ENCODE measurements at places on chromosomes 5 and 9. TPM values are rescaled to one million over a fixed set of nuclear protein-coding genes. Genes with fewer than 3 reads are reported as not detected.
A peak's percentile ranks its signal among the peaks of the same experiment; 100 is the strongest.

The TAF11L10 gene
- total RNA-seq, result not detected

The LIFR gene
- total RNA-seq, result 179 TPM

The IL3 gene
- not detected for total RNA-seq

The CCDC183 gene
- 0.64 TPM for total RNA-seq

The F2R gene
- 27.2 TPM for total RNA-seq

The SYNPO gene
- 22.4 TPM for total RNA-seq

The PCDHA1 gene
- total RNA-seq, result not detected

The KIF20A gene
- total RNA-seq, result not detected

The LPCAT1 gene
- 19.4 TPM for total RNA-seq

The ACOT12 gene
- total RNA-seq, result not detected

- H3K4me1 ChIP-seq, result no peaks in the 10 kb centered on the region
- H3K27me3 ChIP-seq, result no peaks in the 10 kb centered on the region
- no peak for DNase-seq
These were observed 30.8 kb downstream of the CNTRL start for GRCh38 chr9:121105531-121105930.

DNA sequence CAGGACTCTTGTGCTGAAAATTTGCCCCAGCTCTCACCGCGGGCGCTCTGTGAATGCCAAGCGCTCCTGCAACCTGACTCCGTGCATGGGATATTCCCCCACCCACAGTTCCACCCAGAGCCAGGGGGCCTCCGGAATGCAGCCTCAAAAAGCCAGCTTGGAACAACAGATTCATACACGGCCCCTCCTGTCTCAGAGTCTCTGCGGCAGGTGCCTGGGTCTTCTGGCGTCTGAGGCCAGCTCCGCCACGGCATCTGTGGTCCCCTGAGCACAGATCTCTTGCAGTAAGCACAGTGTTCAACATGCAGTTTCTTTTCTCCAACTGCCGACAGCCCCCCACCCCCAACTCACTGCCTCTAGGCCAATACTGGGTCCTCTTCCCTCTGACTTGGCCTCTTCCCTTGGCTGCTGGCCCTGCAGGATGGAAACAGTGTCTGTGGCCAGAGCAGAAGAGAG lies 355.7 kb upstream of the IRX2 start:
- peaks cover 5% of the 10 kb centered on the region for H3K27me3 ChIP-seq
- no peak overlapping the region for H3K27ac ChIP-seq
- no peaks in the 10 kb centered on the region for H3K36me3 ChIP-seq
- no peak for DNase-seq
- no peaks in the 10 kb centered on the region for H3K4me1 ChIP-seq
- H3K4me3 ChIP-seq, result no peak overlapping the region

- H3K27me3 ChIP-seq, result no peaks in the 10 kb centered on the region
- no peaks in the 10 kb centered on the region for H3K4me1 ChIP-seq
- H3K36me3 ChIP-seq, result no peaks in the 10 kb centered on the region
- no peak for DNase-seq
- no peak overlapping the region for H3K27ac ChIP-seq
These were observed 30.0 kb downstream of the GLIS3 start for GRCh38 chr9:4269872-4270271.

GRCh38 chr9:114094971-114095370 lies 4.1 kb downstream of the KIF12 start:
- no peaks in the 10 kb centered on the region for H3K36me3 ChIP-seq
- H3K4me1 ChIP-seq, result no peaks in the 10 kb centered on the region
- no peaks in the 10 kb centered on the region for H3K27me3 ChIP-seq
- no peak overlapping the region for H3K27ac ChIP-seq

DNA sequence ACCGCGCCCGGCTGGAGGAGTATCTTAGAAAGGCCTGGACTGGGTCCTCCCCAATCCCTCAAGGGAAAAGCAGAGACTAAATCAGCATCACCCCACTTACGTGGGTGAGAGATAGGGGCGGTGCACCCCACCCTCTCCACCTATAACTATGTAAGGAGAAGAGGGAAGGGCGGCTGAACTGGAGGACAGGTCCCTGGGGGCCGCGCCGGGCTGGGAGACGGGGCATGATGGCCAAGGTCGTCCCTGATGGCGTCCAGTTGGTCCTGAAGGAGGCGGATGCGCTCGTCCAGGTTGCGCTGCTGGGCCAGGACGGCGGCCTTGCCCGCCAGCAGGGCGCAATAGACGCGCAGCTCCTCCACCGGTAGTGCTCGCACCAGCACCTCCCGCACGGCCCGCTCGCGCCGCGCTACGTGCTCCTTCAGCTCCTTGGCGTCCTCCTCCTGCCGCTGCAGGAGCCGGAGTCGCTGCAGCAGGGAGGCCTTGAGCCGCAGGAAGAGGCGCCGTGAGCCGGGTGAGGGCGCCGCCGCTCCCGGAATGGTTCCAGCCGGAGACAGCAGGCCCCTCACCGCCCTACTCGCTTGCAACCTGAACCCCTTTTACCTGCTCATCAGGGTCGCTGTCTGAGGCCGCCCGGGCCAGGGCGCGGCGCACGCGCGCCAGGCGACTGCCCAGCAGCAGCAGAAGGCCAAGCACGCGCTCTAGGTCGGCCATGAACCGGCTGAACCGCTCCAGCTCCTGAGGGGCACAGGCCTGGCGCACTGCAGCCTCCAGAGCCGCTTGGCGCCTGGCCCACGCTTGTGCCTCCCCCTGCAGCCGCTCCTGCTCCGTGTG lies 7.6 kb downstream of the SHROOM1 start:
- H3K4me1 ChIP-seq, result no peaks in the 10 kb centered on the region
- no peak overlapping the region for H3K27ac ChIP-seq
- no peaks in the 10 kb centered on the region for H3K36me3 ChIP-seq
- no peak for DNase-seq

- no peak overlapping the region for H3K27ac ChIP-seq
- no peaks in the 10 kb centered on the region for H3K36me3 ChIP-seq
- no peaks in the 10 kb centered on the region for H3K4me1 ChIP-seq
- DNase-seq, result no peak
- no peak overlapping the region for H3K4me3 ChIP-seq
These were observed 13.4 kb downstream of the PCSK5 start for GRCh38 chr9:75903785-75904360.

GRCh38 chr5:13211064-13211463 lies 733.4 kb downstream of the DNAH5 start:
- no peaks in the 10 kb centered on the region for H3K4me1 ChIP-seq
- H3K36me3 ChIP-seq, result no peaks in the 10 kb centered on the region
- no peak for DNase-seq
- no peak overlapping the region for H3K27ac ChIP-seq
- no peaks in the 10 kb centered on the region for H3K27me3 ChIP-seq

DNA sequence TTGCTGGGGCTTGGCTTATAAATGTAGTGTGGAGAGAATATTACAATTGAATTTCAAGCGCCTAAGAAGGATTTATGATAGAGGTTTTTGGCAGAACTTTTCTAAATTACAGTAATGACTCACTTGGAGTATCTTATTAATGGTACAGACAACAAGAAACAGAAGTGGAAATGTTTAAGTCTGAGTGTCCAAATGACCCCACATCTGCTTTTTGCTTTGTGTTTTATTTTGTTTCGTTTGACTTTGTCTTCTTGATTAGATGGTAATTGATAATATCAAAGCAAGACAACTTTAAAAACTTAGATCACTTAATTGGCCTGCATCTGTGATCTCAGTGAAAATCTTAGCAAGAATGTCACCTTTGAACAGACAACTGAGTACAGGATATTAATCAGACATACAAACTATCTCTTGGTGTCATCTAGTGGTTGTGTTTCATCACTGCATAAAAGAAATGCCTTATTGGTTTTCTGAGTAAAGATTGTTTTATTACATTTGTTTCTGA lies 577.4 kb downstream of the ISL1 start:
- no peaks in the 10 kb centered on the region for H3K4me1 ChIP-seq
- H3K27ac ChIP-seq, result no peak overlapping the region
- DNase-seq, result no peak
- no peak overlapping the region for H3K4me3 ChIP-seq

- no peaks in the 10 kb centered on the region for H3K27me3 ChIP-seq
- no peaks in the 10 kb centered on the region for H3K4me1 ChIP-seq
- DNase-seq, result peak; percentile 49
- H3K36me3 ChIP-seq, result no peaks in the 10 kb centered on the region
- H3K4me3 ChIP-seq, result peak overlapping the region; percentile 68
These were observed 982 bp downstream of the EPB41L4A start for GRCh38 chr5:112417931-112418658.

- H3K36me3 ChIP-seq, result no peaks in the 10 kb centered on the region
- no peak overlapping the region for H3K27ac ChIP-seq
- H3K4me1 ChIP-seq, result no peaks in the 10 kb centered on the region
- H3K4me3 ChIP-seq, result no peak overlapping the region
- no peak for DNase-seq
These were observed 147.9 kb upstream of the TBCA start for GRCh38 chr5:77924081-77924480.

- no peaks in the 10 kb centered on the region for H3K4me1 ChIP-seq
- DNase-seq, result no peak
- no peaks in the 10 kb centered on the region for H3K27me3 ChIP-seq
- H3K4me3 ChIP-seq, result no peak overlapping the region
These were observed 11.5 kb downstream of the AFF4 start for GRCh38 chr5:132951897-132952296.

- peak overlapping the region; percentile 46 for H3K27ac ChIP-seq
- no peak for DNase-seq
- H3K4me3 ChIP-seq, result no peak overlapping the region
- H3K4me1 ChIP-seq, result no peaks in the 10 kb centered on the region
These were observed 215.7 kb upstream of the S1PR3 start for GRCh38 chr9:88775559-88775958.

DNA sequence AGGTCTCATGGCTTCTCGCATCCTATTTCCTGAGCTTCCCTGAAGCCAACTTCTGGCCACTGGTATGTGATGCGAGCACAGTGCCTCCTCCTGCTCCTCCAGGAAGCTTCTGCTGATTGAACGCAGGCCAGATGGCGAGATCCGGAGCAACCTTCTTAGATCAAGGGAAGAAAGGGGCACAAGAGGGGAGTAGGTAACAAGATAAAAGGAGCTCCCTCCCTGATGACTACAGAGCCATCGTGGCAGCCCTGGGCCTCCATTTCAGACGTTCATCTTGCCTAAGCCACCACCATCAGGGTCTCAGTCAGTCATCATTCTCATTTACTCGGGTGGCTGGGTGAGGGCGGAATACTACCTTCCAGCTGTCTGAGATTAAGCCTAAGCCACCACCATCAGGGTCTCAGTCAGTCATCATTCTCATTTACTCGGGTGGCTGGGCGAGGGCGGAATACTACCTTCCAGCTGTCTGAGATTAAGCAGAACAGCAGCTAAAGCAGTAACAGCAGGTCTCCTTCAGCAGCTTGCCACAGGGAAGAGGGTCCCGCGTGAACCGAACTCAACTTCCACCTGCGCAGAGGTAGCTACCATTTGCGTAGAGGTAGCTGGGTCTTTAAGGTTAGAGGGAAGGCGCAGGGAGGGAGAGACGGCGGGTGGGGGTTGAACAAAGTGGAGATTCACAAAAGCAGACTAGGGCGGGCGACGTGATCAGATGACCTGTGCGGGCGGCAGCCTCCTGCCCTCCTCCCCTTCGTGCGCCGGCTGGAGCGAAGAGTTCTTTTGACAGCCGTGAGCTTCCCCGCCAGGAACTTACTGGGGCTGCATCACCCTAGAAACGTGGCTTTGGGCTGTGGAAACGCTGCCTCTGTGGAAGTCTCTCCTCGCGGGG lies 27.9 kb upstream of the MGAT1 start:
- DNase-seq, result peak; percentile 69
- H3K4me1 ChIP-seq, result peaks cover 9% of the 10 kb centered on the region
- no peaks in the 10 kb centered on the region for H3K36me3 ChIP-seq
- peak overlapping the region; percentile 91 for H3K4me3 ChIP-seq

GRCh38 chr5:79850316-79850822 lies 140.7 kb downstream of the MTX3 start:
- H3K4me1 ChIP-seq, result no peaks in the 10 kb centered on the region
- H3K4me3 ChIP-seq, result no peak overlapping the region
- no peaks in the 10 kb centered on the region for H3K27me3 ChIP-seq

DNA sequence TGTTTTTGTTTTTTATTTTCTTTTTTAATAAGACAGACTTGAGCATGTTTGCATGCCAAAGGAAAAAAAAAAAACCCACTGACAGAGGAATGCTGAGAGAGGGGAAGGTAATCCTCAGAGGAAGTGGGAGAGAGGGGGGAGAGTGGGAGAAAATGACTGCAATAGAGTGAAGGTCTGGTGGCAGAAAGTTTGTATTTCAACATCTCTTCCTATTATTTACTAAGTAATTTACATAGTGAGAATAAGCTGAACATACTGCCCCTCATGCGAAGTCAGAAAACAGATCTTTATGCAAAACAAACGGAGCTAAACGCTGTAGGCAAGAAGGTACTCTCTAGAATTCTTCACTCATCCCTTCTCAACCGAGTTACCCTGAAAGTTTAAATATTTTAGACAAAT lies 45.0 kb downstream of the ELL2 start:
- H3K4me3 ChIP-seq, result no peak overlapping the region
- no peaks in the 10 kb centered on the region for H3K36me3 ChIP-seq
- H3K4me1 ChIP-seq, result no peaks in the 10 kb centered on the region
- no peak for DNase-seq
- no peaks in the 10 kb centered on the region for H3K27me3 ChIP-seq
- H3K27ac ChIP-seq, result no peak overlapping the region

DNA sequence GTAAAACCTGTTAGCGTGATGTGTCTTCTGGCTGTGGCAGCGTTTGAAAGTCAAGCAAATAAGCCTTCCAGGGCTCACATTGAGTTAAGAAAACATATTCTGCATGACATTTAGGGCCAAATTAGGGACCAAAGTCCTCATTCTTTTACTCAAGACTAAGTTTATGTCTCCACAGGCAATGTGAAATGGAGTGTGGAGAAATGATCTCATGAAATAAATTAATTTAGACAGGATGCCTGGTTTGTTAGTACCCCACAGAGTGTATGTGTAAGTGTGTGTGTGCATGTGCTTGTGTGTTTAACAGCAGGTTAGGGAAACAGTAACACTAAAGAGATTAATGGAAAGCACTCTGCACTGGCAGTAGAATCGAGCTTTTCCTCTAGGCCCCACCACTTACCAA lies 82.9 kb upstream of the SNX2 start:
- H3K4me1 ChIP-seq, result no peaks in the 10 kb centered on the region
- no peak overlapping the region for H3K4me3 ChIP-seq
- H3K27me3 ChIP-seq, result no peaks in the 10 kb centered on the region
- H3K27ac ChIP-seq, result no peak overlapping the region
- no peak for DNase-seq
- H3K36me3 ChIP-seq, result no peaks in the 10 kb centered on the region

GRCh38 chr9:14213504-14213903 lies 100.4 kb downstream of the NFIB start:
- no peaks in the 10 kb centered on the region for H3K27me3 ChIP-seq
- no peak for DNase-seq
- H3K4me3 ChIP-seq, result no peak overlapping the region
- H3K27ac ChIP-seq, result peak overlapping the region; percentile 21
- peaks cover 4% of the 10 kb centered on the region for H3K4me1 ChIP-seq

- no peaks in the 10 kb centered on the region for H3K4me1 ChIP-seq
- H3K27me3 ChIP-seq, result no peaks in the 10 kb centered on the region
- DNase-seq, result no peak
- H3K36me3 ChIP-seq, result no peaks in the 10 kb centered on the region
- no peak overlapping the region for H3K4me3 ChIP-seq
These were observed 15.0 kb upstream of the TEX48 start for GRCh38 chr9:114696814-114697544.

Data from breast epithelium (tissue), 4 donors.